Cardiac muscle cell (in vitro differentiated cells and primary cell): ENCODE measurements at places on chromosomes 4 and X. TPM values are rescaled to one million over a fixed set of nuclear protein-coding genes. Genes with fewer than 3 reads are reported as not detected.

DNA sequence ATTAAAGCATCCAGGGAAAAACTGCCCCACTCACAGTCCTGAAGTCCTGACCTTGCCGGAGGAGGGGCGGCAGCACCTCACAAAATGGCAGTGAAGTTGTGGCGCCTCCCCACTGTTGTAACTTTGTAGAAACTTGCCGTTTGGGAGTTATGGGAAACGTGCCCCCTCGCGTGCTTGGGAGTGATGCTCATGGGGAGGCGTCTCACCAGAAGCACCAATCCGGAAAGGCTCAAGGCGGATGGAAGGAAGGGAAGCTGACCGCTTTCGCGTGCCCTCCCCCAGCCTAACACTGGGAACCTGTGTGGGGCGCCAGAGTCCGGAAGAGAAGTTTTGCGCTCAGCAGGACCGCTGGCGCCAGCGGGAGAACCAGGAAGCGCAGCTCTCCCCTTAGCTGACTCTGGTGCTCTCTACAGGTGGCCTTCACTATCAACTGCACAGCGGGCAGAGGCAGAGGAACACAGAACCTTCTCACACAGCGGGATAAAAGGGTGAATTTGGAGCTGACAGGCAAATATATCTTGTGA lies at the start of the genes CT45A10 and SAGE1:
Gene CT45A10, minus strand, starts transcription at position 151 of the 524 bp plus-strand sequence. CDS start 8,100 bp downstream, outside the sequence.
Gene SAGE1, plus strand, starts transcription at position 423 of the 524 bp plus-strand sequence. CDS start 2,527 bp downstream, outside the sequence.
- DNase-seq, result no peak
- H3K27ac ChIP-seq, result no peak within 1 kb of the TSS
- H3K36me3 ChIP-seq, result no peaks in the 10 kb centered on the region
- no peaks in the 10 kb centered on the region for H3K4me1 ChIP-seq
- H3K27me3 ChIP-seq, result no peaks in the 10 kb centered on the region

PDHA1 gene
- 243 and 257 TPM in 2 replicates for total RNA-seq

GRCh38 chr4:108359986-108360681 lies 191.4 kb upstream of the LEF1 start:
- no peaks in the 10 kb centered on the region for H3K27me3 ChIP-seq
- peaks cover 36% of the 10 kb centered on the region for H3K4me1 ChIP-seq
- H3K4me3 ChIP-seq, result no peak overlapping the region
- H3K27ac ChIP-seq, result peak overlapping the region; percentile 83
- no peaks in the 10 kb centered on the region for H3K36me3 ChIP-seq

GRCh38 chr4:96736352-96736889 lies 896.5 kb downstream of the PDHA2 start:
- H3K27me3 ChIP-seq, result no peaks in the 10 kb centered on the region
- no peaks in the 10 kb centered on the region for H3K4me1 ChIP-seq
- H3K4me3 ChIP-seq, result no peak overlapping the region
- H3K36me3 ChIP-seq, result no peaks in the 10 kb centered on the region

GRCh38 chr4:67103001-67103747 lies 442.1 kb downstream of the CENPC start:
- no peaks in the 10 kb centered on the region for H3K27me3 ChIP-seq
- H3K4me3 ChIP-seq, result no peak overlapping the region
- H3K27ac ChIP-seq, result no peak overlapping the region
- DNase-seq, result no peak
- H3K36me3 ChIP-seq, result no peaks in the 10 kb centered on the region

DNA sequence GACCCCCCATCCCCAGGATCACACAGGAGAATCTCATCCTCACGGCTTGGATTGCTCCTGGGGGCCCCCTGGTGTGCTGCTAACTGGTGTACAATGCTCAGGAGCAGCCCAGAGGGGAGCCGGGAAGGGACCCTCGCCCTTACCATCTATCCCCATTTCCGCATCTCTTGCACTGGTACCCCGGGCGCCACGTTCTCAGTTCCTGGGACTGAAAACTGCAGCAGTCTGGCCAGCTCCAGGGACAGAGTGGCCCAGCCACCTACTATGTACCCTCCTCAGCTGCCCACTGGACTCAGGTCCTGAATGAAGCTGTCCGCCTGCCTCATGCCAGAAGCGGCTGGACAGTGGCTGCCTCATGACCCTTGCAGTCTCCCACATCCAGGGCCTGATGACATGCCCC lies 2.7 kb downstream of the SMIM10L2A start:
- H3K27me3 ChIP-seq, result no peaks in the 10 kb centered on the region
- no peak overlapping the region for H3K27ac ChIP-seq
- no peak overlapping the region for H3K4me3 ChIP-seq
- DNase-seq, result no peak
- H3K36me3 ChIP-seq, result no peaks in the 10 kb centered on the region

COX7B2 gene
- not detected in 2 replicates for total RNA-seq
